SW480 (cell line): ENCODE measurements at places on chromosomes 7 and 10.
A peak's percentile ranks its signal among the peaks of the same experiment; 100 is the strongest.

GRCh38 chr10:43026039-43026973, 50.6 kb upstream of the RET start:
- DNase-seq = no peak

GRCh38 chr10:29482591-29483431, 152.0 kb downstream of the SVIL start:
- DNase-seq = peak; percentile 21

DNA sequence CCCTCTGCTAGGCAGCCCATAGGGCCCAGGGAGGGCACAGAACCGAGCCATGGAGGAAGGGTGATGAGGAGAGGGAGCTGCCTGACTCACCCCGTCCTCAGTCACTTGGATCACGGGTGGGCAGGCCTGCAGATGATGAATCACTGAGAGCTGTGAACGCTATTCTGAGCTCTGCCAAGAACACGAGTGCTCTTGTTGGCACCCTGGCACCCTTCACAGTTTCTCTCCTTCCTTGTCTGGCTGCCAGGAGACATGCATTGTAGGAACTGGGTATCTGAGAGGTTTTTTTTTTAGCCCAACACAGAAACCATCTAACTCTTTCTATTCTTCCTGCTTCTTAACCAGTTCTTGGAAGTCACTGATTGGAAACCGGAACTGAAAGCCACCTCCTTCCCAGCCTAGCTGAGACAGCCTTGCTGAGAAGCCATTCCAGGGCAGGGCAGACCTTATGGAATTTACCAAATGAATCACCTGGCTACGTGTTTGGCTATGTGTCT, 82.1 kb downstream of the SLC37A3 start:
- peak; percentile 70 for DNase-seq

- DNase-seq = no peak
Measured at GRCh38 chr10:35041502-35041879, 48.6 kb downstream of the CUL2 start.

GRCh38 chr10:126186766-126187165, 201.5 kb downstream of the ADAM12 start:
- DNase-seq = peak; percentile 13

DNA sequence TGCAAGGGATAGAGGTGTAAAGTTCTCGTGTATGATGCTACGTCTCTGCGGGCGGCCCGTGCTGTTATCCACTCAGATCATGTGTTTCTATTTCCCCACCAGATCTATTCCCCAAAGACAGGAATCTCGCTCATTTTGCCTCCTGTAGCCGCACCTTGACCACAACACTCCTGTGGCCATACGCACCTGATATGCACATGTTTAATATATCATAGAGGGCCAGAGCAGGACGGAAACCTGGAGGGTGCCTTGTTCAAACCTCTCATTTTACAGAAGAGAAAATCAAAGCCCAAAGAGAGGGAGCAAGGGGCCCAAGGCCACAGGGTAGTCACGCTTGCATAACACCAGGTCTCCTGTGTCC, 37.6 kb downstream of the STRA8 start:
- no peak for DNase-seq

GRCh38 chr10:35784751-35785150, 142.7 kb upstream of the FZD8 start:
- no peak for DNase-seq

DNA sequence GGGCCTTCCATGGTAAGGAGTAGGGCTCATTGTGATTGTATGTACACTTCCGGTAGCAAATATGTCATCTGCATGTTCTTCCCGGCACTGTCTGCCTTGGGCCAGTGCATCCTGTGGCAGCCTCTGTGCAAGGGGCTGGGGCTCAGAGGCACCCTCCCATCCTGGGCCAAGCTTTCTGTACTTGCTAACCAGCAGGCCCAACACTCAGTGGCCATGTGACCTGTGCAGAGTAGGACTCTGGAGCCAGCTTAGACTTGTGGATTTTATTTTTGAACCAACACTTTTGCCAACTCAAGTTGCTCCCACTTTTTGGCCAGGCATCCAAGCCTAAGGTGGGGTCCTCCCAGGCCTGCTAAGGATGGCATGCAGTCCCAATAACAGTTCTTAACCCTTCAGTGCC, 25.0 kb downstream of the LDB3 start:
- no peak for DNase-seq

GRCh38 chr7:19275000-19275399, 129.8 kb upstream of the FERD3L start:
- no peak for DNase-seq

- no peak for DNase-seq
Measured at GRCh38 chr10:22435650-22436049, 90.4 kb downstream of the SPAG6 start.

DNA sequence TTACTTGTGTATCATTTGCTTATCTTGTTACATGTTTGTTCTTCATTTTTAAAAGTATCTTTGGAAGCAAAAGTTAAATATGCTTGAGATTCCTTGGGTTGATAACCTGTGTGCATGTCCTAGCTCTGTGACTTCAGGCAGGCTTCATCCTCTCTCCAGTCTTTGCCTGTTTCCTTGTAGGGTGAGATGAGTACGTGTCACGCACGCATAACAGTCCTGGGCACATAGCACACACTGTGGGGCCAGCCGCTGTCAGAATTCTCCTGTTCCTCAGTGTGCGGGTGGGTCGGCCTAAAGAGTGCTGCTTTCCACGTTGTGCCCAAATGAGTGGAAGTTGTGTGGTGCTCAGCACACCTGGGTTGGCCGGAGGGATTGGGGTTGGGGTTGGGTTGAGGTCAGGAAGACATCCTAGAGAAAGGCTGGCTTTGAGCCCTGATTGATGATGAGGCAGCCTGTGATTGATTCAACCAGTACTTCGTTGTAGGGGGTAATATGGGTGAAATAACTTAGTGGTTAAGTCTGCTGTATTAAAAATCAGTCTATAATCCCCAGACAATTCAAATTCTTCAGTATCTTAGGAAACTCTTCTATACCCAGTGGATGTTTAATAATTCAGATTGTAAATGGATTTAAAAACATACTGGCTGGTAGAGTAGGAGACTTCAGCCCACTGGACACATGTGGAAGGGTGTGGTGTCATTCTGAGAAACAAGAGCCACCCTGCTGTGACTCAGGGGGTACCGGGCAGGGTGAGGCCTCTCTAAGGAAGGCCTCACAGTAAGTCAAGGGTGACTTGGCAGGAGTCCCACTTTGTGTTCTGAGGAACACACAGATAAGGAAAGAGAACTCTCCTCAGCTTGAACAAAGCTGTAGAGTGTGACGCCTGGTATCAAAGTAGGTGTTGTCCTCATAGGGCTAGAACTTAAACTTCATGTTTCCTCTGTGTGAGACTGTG, 54.8 kb downstream of the DAGLB start:
- no peak for DNase-seq

DNA sequence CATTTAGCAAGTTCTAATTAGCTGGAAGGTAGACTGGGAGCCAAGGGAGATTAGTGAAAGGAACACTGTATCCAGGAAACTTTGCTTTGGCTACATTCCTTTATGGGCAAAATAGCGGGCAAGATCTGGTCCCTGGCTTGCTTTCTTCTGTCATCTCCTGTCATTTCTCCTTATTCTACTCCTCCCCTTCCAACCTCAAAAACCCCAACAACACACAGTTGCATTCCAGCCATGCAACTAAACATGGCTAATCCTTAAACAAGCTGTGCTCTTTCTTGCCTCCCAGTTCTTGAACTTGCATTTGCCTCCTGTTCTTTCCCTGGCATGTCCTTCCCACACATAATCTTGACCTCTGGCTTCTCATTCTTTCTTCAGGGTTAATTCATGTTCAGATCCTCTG, 59.5 kb upstream of the CDCA7L start:
- DNase-seq = peak; percentile 38

DNA sequence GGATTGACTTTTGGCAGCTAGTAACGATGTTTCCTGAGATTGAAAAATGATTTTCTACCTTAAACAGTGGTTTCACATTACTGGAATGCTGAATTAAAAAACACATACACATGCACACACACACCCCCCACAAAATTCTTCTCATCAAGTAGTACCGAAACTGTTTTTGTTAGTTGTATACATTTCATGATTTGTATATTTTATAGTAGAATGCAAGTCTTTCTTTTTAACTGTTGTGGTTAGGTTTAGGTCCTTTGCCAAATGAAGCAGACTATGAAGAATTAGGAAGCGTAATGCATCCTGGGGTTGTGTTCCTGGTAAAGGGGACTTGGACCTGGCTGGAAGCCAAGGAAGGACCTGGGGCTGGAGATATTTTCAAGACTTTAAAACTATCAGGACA, 505.8 kb downstream of the SUGCT start:
- no peak for DNase-seq

DNA sequence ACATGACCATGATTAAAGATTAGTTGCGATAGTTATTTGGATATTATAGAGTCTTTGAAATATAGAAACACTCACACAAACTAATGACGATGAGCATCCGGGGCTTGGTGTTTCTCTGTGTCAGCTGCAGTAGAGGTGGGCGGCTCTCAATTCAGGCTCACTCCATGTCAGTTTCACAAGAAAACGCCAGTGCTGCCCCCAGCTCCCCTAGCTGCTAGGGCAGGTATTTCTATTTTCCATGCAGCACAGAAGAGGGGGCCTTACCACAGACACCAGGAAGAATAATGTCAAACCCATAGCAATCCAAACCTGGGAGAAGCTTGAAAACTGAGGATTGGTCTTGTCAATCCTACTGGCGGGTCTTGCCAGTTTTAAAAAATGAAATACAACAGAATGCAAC, 197.1 kb downstream of the PHTF2 start:
- no peak for DNase-seq
